Smooth muscle cell of bladder (primary cell): ENCODE measurements at places on chromosomes 7 and 10. TPM values are rescaled to one million over a fixed set of nuclear protein-coding genes. Genes with fewer than 3 reads are reported as not detected.

TAS2R3 gene
- total RNA-seq, result 0.85 and 1.8 TPM in 2 replicates

WEE2 gene
- total RNA-seq, result not detected in 2 replicates

ADAM8 gene
- total RNA-seq, result 0.71 and 1.3 TPM in 2 replicates

RFC2 gene
- 8.8 and 9.5 TPM in 2 replicates for total RNA-seq

INTS15 gene
- total RNA-seq, result 7.1 and 10.4 TPM in 2 replicates

RAMP3 gene
- not detected in 2 replicates for total RNA-seq

HMX2 gene
- total RNA-seq, result not detected in 2 replicates

MALRD1 gene
- 0.83 and 1.00 TPM in 2 replicates for total RNA-seq

TMEM254 gene
- 7.4 and 9.3 TPM in 2 replicates for total RNA-seq

ZNF862 gene
- total RNA-seq, result 6.8 and 11.5 TPM in 2 replicates

HYCC1 gene
- total RNA-seq, result 92.6 and 93.3 TPM in 2 replicates

FGFBP3 gene
- 0.28 TPM in 2 replicates for total RNA-seq

NME8 gene
- total RNA-seq, result not detected in 2 replicates

PCDH15 gene
- under 0.01 and 0.09 TPM in 2 replicates for total RNA-seq

SYPL1 gene
- 31.1 and 39.0 TPM in 2 replicates for total RNA-seq
